ENCODE measurements at places on chromosomes 12 and 14. TPM values are rescaled to one million over a fixed set of nuclear protein-coding genes. Genes with fewer than 3 reads are reported as not detected.

The MGST1 gene
- total RNA-seq, result 1,102 TPM

DNA sequence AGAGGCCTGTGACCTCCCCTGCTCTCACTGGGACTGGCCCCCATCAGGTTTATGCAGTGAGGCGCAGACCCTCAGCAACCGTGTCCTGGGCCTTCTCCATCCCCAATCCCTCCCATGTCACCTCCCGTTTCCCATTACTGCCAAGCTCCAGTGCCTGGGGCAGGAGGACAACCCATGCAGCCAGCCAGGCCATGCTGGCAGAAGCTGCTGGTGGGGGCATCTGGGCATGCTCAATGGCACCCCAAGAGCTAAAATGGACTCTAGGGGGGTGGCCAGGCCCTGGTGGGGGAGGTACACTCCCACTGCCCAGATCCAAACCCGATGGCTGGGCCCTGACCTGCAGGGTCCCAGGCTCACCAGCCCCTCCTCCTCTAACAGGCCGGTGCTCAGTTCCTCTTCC is 20.5 kb upstream of the GPR132 start:
- H3K4me3 ChIP-seq, result no peak overlapping the region
- H3K27me3 ChIP-seq, result peaks cover 14% of the 10 kb centered on the region
- H3K4me1 ChIP-seq, result peaks cover 28% of the 10 kb centered on the region
- H3K27ac ChIP-seq, result no peak overlapping the region
- DNase-seq, result no peak

GRCh38 chr12:1592444-1593173 is 1.8 kb downstream of the FBXL14 start:
- H3K4me1 ChIP-seq, result peaks cover 69% of the 10 kb centered on the region
- DNase-seq, result peak; percentile 65
- no peaks in the 10 kb centered on the region for H3K36me3 ChIP-seq
- H3K4me3 ChIP-seq, result peak overlapping the region; percentile 79
- no peaks in the 10 kb centered on the region for H3K27me3 ChIP-seq
- peak overlapping the region; percentile 95 for H3K27ac ChIP-seq

DNA sequence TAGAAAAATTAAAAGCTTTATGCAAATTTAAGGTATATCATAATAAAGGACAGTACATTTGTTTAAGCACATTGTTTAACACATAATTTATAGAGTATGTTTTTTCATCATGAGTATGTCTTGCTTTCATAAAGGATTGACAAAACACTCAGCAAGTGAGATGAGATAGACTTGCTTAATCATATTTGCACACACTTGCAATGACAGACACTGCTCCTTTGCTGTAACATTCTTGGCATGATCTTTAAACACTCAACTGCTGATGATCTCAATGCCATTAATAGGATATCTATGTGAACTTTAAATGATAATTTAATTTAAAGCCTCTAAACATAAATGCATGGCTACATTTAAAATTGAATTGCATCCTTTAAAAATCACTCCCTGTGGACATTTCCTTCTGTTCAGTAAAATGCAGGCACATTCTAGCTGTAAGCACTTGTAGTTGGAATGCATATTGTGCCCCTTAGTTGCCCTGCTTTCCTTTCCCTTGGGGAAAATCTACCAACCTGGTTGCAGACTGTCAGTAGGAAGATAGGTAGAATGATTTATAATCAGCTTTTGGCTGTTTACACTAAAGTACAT is 979.0 kb downstream of the TMTC2 start:
- no peak overlapping the region for H3K27ac ChIP-seq
- no peak for DNase-seq
- H3K4me1 ChIP-seq, result no peaks in the 10 kb centered on the region
- H3K4me3 ChIP-seq, result no peak overlapping the region

The CDKN3 gene
- 4.0 TPM for total RNA-seq

The ZFHX2 gene
- 0.95 TPM for total RNA-seq

The ANKS1B gene
- 6.4 TPM for total RNA-seq

DNA sequence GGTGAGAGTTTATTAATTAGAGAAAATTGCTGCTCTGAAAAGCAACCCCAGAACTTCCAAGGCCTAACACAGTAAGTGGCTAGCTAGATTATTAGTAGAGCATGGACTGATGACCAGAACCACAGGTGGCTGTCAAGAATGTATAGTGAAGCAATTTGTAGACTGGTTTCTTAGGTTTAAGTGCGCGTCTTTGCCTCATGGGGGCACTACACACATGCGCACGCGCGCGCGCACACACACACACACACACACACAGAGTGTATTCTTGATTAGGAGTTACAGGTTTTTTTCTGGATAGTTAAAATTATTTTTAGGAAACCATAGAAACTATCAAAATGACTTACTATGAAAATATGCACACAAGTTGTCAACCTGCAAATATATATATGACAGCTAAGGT is 66.5 kb downstream of the BHLHE41 start:
- no peak overlapping the region for H3K4me3 ChIP-seq
- H3K36me3 ChIP-seq, result no peaks in the 10 kb centered on the region
- H3K27me3 ChIP-seq, result no peaks in the 10 kb centered on the region
- H3K4me1 ChIP-seq, result no peaks in the 10 kb centered on the region
- DNase-seq, result no peak
- H3K27ac ChIP-seq, result no peak overlapping the region

The EIF2S3B gene
- 0.41 TPM for total RNA-seq

- no peak for DNase-seq
- no peaks in the 10 kb centered on the region for H3K4me1 ChIP-seq
- peaks cover 18% of the 10 kb centered on the region for H3K27me3 ChIP-seq
- H3K36me3 ChIP-seq, result no peaks in the 10 kb centered on the region
- H3K4me3 ChIP-seq, result no peak overlapping the region
Observed at GRCh38 chr14:76306131-76306530, 69.8 kb upstream of the ESRRB start.

The RGS6 gene
- total RNA-seq, result 0.48 TPM

DNA sequence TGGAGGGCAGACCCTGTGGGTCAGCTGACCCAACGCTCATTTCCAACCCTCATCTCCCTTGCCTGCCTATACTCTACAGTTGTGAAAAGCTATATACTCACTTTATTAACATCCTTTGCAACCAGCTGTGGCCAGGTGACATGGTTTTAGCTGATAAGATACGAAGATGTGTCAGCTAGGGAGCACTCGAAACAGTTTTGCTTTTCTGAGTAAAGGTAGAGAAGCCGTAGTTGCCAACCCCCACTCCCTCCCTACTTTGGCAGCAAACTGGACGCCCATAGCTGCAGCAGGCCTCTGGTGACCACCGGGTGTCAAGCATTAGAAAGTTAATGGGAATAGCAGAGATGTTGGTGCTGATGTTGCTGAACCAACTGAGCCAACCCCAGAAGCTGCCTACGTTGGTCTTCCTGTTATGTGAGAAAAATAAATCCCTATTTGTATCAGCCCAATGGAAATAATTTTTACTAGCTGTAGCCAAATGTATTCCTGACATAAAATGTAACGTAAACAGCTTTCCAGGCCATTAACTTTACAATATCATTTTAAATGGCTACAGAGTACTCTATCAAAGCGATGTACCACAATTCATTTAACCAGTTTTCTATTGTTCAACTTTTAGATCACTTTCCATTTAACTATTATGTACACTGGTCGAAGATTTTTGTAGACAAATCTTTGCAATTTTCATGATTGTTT is 98.5 kb upstream of the TMCC3 start:
- no peak overlapping the region for H3K27ac ChIP-seq
- no peak for DNase-seq
- no peaks in the 10 kb centered on the region for H3K27me3 ChIP-seq
- H3K4me1 ChIP-seq, result no peaks in the 10 kb centered on the region
- H3K4me3 ChIP-seq, result no peak overlapping the region

DNA sequence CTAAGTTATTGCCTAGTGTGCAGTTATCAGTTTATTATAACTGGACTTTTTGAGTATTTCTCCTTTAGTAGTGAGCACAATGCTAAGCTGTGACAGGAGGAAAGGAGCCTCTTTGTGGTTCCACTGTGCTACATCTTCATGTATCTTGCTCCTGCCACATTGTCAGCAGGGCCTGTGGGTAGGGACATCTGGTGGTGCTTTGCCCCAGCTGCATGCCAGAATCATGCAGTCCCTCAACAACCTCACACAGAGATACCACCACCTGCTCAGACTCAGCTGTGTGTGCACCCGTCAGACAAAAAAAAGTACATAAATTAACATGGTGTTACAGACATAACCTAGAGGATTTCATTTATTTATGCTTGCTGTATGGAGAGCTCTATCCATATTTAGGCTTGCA is 51.1 kb downstream of the MIS18BP1 start:
- no peak overlapping the region for H3K27ac ChIP-seq
- no peaks in the 10 kb centered on the region for H3K27me3 ChIP-seq
- H3K36me3 ChIP-seq, result peaks cover 5% of the 10 kb centered on the region
- no peaks in the 10 kb centered on the region for H3K4me1 ChIP-seq
- H3K4me3 ChIP-seq, result no peak overlapping the region
- DNase-seq, result no peak

The PLCZ1 gene
- not detected for total RNA-seq

The HCAR1 gene
- 0.16 TPM for total RNA-seq

DNA sequence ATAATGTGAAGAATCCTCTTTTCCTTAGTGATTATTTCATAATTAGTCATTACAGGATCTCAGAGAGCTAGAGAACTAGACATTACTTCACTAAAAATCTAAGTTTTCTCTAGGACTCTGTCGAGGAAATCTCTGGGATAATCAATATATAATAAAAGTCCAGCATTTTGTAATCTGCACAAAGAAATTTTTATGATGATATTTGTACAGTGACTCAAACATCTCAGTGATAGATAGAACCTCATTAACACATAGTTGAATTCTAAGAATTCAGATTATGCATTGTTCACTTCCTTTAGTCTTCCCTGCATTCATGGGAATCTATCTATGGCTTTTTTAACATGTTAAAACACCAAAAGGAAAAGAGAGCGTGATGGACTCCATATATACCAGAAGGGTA is 11.0 kb downstream of the ITPR2 start:
- H3K36me3 ChIP-seq, result no peaks in the 10 kb centered on the region
- DNase-seq, result no peak
- no peak overlapping the region for H3K27ac ChIP-seq
- H3K27me3 ChIP-seq, result no peaks in the 10 kb centered on the region
- no peaks in the 10 kb centered on the region for H3K4me1 ChIP-seq

DNA sequence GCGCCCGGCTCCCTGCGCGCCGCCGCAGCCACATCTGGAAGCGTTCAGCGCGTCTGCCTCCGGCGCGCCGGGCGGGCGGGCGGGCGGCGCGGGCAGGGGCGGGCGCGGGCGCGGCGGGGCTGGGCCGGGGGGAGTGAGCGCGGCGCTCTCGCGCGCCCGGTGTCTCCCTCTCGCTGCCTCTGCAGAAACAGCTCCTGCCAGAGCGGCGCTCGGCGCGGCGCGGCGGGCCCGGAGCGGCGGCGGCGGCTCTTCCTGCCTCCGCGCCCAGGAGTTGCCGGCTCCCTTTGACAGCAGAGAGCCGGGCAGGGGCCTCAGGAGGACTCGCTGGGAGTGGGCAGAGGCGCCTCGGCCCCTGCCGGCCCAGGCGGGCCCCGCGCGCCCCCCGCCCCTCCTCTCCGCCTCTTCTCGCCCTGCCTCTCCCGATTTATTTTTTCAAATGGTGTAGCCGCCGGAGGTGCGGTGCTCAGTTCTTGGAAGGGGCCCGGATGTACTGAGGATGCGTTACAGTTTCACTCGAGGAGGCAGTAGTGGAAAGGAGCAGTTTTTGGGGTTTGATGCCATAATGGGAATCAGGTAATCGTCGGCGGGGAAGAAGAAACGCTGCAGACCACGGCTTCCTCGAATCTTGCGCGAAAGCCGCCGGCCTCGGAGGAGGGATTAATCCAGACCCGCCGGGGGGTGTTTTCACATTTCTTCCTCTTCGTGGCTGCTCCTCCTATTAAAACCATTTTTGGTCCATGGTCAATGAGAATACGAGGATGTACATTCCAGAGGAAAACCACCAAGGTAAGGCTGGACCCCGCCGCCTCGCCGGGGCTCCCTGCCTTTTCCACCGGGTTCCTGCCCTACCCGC is at the start of gene CACNA1C:
CACNA1C (plus strand) TSS at position 162 of the 853 bp plus-strand sequence; CDS start at position 738, 576 bp downstream.
- H3K4me3 ChIP-seq, result peak within 1 kb of the TSS; percentile 62
- H3K27me3 ChIP-seq, result peaks cover 55% of the 10 kb centered on the region
- peak; percentile 46 for DNase-seq

The SLCO1B3 gene
- not detected for total RNA-seq

DNA sequence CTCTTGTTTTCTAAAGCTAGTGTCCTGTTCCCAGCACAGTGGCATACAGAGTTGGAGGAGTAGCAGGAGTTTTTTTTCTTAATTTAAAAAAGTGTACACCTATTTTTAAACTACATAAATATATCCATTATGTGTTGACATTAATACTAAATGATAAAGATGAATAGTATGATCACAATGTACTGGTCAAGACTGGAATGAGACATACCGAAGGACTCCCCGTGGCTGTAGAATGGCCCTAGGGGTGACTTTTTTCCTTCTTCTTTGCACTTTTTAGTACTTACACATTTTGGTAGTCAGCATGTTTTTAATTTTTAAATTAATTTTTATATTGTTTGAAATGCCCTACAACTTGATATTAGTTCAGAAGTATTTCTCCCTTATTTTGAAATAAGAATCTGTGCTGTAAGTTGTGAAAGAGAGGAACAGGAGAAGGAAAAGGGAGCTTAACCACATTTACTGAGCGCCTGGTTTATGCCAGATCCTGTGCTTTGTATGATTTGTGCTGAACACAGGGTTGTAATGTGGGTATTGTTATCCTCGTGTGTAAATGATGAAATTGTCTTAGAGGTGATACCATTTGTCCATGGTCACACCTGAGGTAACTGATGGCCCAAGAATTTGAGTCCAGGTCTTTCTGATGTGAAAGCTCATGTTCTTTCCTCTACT is 136.5 kb downstream of the TGFB3 start:
- H3K36me3 ChIP-seq, result no peaks in the 10 kb centered on the region
- H3K4me1 ChIP-seq, result peaks cover 4% of the 10 kb centered on the region
- DNase-seq, result no peak
- no peak overlapping the region for H3K27ac ChIP-seq
- no peaks in the 10 kb centered on the region for H3K27me3 ChIP-seq
- no peak overlapping the region for H3K4me3 ChIP-seq

DNA sequence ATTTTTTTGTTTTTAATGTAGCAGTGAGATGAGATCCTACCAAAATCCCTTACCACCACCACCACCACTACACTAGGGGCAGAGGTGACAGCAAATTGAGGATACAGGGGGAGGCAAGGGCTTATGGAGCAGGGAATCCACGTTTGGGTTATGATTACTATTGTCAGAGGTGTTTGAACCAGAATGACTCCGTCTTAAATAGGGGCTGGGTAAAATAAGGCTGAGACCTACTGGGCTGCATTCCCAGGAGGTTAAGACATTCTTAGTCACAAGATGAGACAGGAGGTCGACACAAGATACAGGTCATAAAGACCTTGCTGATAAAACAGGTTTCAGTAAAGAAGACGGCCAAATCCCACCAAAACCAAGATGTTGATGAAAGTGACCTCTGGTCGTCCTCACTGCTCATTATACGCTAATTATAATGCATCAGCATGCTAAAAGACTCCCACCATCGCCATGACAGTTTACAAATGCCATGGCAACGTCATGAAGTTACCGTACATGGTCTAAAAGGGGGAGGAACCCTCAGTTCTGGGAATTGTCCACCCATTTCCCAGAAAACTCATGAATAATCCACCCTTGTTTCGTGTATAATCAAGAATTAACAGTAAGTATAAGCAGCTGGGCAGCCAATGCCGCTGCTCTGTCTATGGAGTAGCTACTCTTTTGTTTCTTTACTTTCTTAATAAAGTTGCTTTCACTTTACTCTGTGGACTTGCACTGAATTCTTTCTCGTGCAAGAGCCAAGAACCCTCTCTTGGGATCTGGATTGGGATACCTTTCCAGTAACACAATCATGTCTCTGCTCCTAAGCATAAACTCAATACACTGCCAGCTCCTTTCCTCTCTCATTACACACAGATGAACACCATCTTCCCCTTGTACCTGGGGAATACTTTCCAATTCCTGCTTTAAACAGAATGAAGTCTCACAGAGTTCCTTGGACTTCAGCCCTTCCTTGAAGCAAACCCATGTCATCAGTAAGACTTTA is 16.7 kb upstream of the CRY1 start:
- no peaks in the 10 kb centered on the region for H3K27me3 ChIP-seq
- no peaks in the 10 kb centered on the region for H3K36me3 ChIP-seq
- no peak overlapping the region for H3K4me3 ChIP-seq
- DNase-seq, result no peak
- peaks cover 9% of the 10 kb centered on the region for H3K4me1 ChIP-seq
- H3K27ac ChIP-seq, result no peak overlapping the region

All from transverse colon (tissue), 4 donors.